ENCODE measurements at places on chromosomes 16 and 17.

DNA sequence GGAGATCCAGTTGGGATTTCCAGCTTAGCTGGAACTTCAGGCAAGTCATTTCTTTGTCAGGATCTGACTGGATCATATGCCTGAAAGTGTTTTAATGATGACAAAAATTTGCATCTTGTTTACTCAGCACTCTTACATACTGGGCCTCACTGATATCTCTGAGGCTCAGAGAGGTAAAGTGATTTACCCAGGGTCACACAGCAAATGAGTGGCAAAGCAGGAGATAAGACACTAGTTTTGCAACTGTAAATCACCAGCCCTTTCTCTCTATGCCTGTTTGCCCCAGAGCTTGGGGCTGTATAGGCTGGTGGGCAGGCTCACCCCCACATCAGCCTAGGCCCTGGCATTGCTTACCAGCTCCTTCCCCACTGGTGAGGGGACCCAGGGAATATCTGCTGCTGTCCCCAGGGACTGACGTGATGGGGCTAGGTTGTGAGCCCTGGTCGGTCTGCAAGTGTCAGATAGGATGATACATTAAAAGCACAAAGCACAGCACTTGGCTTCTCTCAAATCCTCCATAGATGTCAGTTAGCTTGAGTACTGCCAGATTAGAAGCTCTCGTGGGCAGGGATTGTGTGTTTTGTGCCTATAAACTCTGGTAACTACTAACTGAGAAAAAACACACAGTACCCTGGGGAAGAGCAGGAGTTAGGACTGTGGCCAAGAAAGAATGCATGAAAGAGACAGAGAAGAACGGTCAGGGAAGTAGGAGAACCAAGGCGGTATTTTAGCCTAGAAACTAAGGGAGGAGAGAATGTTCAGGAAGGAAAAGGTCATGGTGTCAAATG is 165.4 kb downstream of the COPRS start:
- no peak for DNase-seq

DNA sequence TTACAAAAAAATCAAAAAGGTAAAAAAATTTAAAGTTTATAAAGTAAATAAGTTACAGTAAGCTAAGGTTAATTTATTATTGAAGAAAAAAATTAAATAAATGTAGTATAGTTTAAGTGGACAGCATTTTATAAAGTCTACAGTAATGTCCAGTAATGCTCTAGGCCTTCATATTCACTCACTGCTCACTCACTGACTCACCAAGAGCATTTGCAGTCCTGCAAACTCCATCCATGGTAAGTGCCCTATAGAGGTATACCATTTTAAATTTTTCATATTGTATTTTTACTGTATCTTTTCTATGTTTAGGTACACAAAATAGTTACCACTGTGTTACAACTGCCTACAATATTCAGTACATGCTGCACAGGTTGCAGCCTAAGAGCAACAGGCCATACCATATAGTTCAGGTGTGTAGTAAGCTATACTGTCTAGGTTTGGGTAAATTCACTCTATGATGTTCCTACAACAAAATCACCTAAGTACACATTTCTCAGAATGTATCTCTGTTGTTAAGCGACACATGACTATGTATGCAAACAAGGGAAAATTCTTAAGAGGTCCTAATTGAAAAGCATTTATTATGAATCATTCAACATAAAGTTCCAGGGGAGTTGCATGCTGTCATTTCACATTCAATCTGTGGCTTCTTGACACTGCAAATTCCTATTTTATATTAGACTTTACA is 92.3 kb downstream of the SPAG9 start:
- no peak for DNase-seq

DNA sequence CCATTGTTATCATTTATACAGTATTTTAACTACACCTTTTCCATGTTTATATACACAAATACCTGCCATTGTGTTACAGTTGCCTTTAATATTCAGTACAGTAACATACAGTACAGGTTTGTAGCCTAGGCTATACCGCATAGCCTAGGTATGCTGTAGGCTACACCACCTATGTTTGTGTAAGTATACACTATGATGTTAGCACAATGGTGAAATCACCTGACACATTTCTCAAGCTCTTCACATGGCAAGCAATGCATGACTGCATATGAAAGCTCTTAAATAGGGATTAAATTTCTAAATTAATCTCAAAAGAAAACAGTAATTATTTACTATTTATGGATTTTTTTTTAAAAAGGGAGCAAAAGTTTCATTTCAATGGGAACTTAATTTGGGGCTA is 12.0 kb downstream of the LRRC37B start:
- no peak for DNase-seq

DNA sequence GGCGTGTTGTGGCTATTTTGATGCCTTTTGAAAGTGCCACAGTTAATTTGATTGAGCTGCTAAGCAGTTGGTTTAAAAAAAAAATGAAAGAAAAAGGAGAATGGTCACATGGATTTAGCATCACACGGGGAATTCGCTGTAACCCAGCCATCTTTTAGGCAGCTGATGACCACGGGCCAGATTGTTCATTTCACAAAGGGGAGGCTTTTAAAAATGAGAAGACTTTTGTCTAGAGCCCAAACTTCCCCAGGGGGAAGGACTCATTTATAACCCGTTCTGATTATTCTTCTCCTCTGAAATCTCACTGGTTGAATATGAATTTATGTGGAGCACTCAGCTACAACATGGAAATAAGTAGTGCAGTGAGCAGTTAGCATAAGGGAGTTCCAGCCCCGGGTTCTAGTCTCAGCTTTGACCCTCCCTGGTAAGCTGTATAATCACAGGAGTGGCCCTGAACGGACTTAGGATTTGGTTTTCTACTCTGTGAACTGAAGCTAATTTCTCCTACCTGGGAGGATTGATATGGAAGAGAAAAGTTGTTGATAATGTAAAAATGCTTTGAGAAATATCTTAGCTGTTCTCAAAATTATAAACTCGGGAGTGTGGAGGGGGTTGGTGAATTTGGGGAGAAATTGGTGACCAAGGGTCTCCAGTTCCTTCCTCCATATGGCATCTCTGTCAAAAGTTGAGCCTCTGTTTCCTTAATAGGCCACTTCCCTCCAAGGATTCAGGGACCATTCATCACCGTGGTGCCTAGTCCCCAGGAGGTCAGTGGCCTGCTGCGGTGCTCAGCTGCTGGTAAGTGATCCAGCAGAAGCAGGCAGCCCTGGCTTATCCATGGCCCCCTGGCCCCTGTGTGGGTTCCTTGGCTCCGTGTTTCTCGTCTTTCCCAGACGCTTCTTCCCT is 76.4 kb upstream of the TBX2 start:
- no peak for DNase-seq

GRCh38 chr16:27098366-27099049 is 31.8 kb downstream of the C16orf82 start:
- DNase-seq: no peak

DNA sequence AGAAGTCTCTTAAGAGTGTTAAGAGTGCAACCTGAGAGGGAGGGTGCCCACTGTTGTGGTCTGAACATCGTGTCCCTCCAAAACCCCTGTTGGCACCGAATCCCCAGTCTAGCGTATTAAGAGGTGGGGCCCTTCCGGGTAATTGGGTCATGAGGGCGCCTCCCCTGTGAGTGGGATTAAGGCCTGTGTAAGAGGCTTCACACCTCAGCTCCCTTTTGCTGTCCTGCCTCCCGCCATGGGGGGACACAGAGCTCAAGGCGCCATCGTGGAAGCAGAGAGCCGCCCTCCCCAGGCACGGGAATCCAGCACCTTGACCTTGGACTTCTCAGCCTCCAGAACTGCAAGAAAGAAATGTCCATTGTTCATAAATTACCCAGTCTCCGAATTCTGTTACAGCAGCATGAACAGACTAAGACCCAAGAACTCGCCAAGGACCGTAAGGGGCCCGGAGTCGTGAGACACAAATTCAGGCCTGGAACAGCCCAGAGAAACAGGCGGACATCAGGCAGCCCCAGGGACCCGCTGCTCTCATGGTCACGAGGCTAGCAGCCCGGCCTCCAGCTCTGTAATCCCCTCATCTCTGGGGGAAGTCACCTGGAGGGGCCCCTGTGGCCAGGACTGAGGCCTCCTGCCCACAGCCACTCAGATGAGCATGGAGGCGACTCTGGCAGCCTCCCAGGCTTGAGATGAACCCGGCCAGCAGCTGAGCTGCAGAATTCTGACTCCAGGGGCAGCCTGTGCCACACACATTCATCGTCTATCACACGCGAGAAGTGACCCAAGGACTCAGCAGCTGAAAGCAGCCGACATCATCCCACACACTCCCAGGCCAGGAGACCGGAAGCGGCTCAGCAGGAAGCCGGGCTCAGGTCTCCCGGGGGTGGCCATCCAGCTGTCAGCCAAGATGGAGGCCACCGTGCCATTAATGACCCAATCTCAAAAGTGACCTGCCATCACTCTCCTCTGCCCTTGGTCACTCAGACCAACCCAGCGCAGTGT is 12.8 kb upstream of the CHMP6 start:
- DNase-seq: no peak

GRCh38 chr17:27596566-27597187 is 34.3 kb upstream of the LGALS9 start:
- DNase-seq: no peak

DNA sequence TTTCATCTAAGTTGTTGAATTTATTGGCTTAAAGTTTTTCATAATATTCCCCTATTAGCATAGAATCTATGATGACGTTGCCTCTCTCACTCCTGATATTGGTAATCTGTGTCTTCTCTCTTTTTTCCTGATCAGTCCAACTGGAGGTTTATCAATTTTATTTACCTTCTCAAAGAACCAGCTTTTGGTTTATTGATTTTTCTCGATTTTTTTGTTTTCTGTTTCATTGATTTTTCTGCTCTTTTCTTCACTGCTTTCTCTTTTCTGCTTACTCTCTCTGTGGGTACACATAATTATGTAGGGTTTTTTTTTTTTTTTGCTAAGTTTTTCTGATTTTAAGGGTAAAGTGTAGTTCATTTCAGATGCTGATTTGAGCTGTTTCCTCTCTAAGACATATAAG is 29.7 kb downstream of the MRTFB start:
- no peak for DNase-seq

DNA sequence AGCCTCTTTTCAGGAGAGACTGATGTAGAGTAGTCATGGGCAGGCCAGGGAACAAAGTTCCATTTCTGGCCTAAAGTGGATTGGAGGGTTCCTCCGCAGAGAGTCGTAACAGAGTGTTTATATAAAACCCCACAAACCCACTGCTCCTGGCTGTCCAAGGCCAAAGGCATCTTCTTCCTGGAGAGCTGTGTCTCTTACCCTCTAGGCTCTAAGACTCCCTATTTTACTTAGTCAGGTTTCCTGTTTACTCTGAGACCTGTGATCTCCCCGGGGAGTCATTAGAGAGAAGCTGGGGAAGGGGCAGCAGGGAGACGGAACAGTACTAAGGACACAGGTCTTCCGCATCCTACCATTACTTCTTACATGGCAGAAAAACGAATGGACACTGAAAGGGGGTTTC is 69.5 kb downstream of the HIC1 start:
- DNase-seq: no peak

GRCh38 chr16:81480606-81481206 is 36.1 kb downstream of the CMIP start:
- no peak for DNase-seq
